ENCODE measurements at places on chromosomes 1 and 21.
A peak's percentile ranks its signal among the peaks of the same experiment; 100 is the strongest.

GRCh38 chr1:31069392-31069791 lies 3.9 kb upstream of the PUM1 start:
- DNase-seq: no peak

DNA sequence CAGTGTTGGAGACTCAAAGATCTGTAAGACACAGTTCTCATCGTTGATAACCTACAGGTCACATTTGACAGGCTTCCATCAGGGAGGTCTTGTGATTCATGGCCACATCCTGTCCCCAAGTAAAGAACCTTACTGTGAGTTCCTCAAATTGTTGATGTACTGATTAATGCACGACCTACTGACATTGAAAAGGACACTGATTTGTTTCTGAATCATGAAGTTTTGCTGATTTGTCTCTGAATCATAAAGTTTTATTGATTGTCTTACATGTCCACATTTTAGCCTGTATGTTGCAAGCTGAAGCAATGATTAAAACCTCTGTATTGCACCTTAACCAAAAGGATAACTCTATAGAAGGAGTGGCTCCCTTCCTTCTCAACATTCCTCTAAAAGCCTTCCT lies 476.3 kb upstream of the RUNX1 start:
- no peak for DNase-seq

GRCh38 chr1:185033686-185034085 lies 11.7 kb upstream of the RNF2 start:
- DNase-seq: no peak

DNA sequence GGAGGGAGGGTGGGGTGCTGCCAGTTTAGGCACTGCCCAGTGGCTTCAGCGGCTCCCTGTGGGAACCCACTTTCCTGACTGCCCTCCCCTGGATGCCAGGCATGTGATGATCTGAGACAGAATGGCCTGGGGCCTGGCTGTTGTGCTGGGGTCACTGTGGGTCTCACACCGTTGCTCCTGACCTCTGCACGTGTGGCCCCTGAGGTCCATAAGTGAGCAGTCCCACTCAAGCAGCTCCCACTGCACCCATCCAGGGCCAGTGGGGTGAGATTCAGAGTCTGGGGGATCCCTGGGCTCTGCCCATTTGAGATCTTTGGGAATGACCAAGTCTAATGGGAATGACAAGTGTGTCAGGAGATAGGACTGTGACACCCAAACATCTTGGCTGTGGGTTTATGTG lies 18.0 kb downstream of the PODN start:
- no peak for DNase-seq

- DNase-seq: no peak
Observed at GRCh38 chr1:24349891-24350290, 30.7 kb downstream of the GRHL3 start.

DNA sequence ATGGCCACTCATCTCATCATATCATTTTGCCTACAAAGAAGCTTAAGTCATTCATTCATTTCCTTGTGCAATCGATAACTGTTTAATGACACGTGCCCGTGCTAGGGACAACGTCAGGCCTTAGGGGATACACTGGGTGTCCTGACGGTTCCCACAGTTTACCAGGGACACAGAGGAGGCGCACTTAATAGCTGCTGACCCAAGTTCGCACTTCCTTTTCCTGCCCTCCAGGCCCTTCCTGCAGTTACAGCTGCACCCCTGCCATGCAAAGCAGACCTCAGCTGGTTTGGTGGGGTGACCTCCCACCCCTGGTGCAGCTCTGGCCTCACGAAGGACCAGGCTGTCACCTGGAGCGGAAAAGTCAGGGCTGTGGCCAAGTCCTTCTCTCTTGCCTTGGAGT lies 4.2 kb downstream of the SPATA21 start:
- no peak for DNase-seq

DNA sequence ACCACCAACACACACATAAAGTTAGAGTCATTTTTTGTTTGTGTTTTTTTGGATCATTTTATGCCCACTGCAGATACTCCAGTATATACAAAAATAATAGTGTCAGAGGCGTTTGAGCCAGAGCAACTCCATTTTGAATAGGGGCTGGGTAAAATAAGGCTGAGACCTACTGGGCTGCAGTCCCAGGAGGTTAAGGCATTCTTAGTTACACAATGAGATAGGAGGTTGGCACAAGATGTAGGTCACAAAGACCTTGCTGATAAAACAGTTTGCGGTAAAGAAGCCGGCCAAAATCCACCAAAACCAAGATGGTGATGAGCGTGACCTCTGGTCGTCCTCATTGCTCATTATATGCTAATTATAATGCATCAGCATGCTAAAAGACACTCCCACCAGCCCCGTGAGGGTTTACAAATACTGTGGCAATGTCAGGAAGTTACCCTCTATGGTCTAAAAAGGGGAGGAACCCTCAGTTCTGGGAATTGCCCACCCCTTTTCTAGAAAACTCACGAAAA lies 40.6 kb downstream of the GJA5 start:
- no peak for DNase-seq

DNA sequence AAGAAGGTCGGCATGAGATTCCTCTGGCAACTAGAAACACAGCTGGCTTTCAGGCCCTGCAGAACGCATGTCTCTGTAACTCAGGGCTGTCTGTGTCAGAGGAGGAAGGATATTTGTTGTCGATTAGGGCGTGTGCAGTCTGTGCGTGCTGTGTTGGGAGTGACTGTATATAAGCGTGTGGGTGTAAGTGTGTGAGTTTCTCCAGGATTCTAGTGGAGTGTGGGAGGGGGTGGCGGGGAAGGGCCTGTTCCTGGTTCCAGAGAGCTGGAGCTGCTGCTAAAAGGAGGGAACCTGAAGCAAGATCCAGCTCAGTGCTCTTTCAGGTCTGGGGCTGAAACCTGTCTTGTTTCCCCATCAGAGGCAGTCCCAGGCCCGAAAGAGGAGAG lies 74.3 kb downstream of the SLC16A1 start:
- peak; percentile 67 for DNase-seq

GRCh38 chr1:27856561-27857343 lies 15.6 kb upstream of the THEMIS2 start:
- DNase-seq: no peak

DNA sequence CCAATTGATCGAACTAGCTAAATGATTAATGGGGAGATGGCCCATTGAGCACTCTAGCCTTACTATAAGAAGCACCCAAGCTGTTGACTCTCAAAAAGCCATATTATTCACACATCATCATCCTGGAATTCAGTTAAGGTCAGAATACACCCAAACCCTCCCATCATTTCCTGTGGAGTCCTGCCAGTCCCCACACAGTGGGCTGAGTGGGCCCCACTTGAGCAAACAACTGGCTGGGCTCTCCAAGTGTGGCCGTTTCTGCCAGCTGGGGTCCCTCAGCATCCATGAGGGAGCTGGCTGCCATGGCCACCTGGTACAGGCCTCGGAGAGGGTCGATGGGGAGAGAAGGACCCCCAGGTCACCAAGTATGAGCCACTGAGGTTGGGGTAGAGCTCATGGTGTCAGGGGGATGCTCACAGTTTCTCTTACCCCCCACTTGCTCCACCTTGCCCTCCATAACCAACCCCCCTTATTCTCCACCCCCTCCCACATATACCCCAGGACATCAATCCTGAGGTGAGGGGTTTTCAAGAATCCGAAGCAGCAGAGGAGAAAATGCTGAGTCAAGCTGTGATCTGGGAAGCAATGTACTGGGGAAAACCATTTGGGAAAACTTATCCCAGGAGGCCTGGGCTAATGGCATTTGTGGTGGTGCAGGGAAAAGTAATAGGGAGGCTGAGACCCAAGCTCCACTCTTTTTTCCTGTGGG lies 60.3 kb downstream of the UBE2T start:
- no peak for DNase-seq
